ENCODE measurements at places on chromosomes 2 and 18.

DNA sequence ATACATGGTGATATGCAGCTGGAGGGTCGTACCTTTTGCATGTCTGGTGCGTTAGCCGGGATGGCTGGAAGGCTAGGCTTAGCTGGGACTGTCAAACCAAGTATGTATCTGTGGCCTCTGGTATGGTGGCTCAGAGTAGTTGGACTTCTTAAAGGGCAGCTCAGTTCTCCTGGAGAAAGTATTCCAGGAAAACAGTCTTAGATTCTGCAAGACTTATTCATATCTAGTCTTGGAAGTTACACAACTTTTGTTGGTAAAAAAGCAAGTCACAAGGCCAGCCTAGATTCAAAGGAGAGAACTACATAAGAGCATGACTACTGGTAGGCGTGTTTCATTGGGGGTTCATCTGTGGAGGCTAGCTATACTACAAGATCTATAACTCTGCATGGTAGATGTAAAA is 45.5 kb downstream of the EML4 start:
- no peak overlapping the region for H3K27ac ChIP-seq
- DNase-seq: no peak
- no peak overlapping the region for H3K4me3 ChIP-seq
- H3K36me3 ChIP-seq: no peaks in the 10 kb centered on the region

DNA sequence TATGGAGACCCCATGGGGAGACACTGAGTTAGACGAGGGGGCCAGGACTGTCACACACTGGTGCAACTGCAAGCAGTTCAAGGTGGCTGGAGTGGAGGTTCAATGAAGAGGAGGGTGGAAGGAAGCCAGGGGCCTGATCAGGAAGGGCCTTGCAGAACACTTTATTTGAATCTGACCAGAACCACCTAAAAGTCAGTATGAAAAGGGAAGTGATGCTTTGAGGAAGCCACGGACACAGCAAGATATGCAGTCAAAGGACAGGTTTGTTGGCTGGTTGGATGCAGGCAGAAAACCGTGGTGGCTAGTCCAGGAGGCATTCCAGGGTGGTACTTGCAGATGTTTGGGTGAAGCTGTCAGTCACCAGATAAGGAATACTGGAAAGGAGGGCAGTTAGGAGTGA is 3.5 kb upstream of the FAM124B start:
- H3K27ac ChIP-seq: no peak overlapping the region
- H3K36me3 ChIP-seq: no peaks in the 10 kb centered on the region

- H3K36me3 ChIP-seq: no peaks in the 10 kb centered on the region
- no peak for DNase-seq
- H3K27ac ChIP-seq: no peak overlapping the region
- H3K4me1 ChIP-seq: no peaks in the 10 kb centered on the region
These were observed 229.5 kb upstream of the COPS8 start for GRCh38 chr2:236855866-236856847.

DNA sequence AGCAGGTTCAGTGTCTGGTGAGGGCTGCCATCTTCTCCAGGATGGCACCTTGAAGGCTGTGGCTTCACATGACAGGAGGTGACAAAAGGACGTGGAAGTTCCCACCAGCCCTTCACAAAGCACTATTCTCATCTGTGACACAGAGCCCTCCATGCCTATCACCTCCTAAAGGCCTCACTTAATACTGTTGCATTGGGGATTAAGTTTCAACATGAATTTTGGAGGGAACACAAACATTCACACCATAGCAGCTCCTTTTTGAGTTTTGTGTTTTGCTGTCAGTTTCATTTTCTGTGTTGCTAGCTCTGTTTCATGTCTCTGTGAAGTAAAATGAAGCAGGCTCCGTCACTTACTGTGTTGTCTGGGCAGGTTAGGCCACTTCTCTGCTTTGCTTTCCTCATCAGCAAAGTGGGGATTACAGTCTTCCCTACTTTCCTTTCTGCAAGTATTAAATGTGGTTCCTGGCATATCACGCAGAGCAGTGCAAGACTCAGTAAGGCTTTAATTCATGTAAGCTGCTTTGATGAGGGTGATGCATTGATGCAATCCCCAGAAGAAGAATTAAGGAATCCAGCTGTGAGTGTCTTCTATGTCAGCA is 31.6 kb downstream of the LIMS1 start:
- no peaks in the 10 kb centered on the region for H3K36me3 ChIP-seq
- no peak for DNase-seq
- H3K27me3 ChIP-seq: no peaks in the 10 kb centered on the region

- DNase-seq: no peak
- no peaks in the 10 kb centered on the region for H3K4me1 ChIP-seq
- no peak overlapping the region for H3K27ac ChIP-seq
These were observed 460.6 kb upstream of the DSEL start for GRCh38 chr18:67977067-67977616.

DNA sequence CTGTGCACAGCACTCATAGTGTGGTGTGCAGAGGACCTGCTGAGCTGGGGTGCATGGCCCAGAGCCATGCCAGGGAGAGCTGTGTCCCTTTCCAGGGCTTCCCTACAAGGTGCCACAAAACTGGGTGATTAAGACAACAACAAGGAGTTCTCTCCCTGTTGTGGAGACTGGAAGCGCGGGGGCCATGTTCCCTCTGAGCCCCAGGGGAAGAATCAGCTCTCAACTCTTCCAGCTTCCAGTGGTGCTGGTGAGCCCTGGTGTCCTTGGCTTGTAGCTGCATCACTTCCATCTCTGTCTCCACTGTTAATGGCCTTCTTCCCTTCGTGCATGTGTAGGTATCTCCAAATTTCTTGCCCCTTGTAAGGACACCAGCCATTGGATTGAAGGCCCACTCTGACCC is 73.3 kb downstream of the CABLES1 start:
- H3K4me3 ChIP-seq: no peak overlapping the region
- no peak overlapping the region for H3K27ac ChIP-seq

GRCh38 chr2:216202626-216203250 is 93.6 kb downstream of the XRCC5 start:
- H3K4me3 ChIP-seq: no peak overlapping the region
- H3K4me1 ChIP-seq: no peaks in the 10 kb centered on the region
- no peak for DNase-seq
- peaks cover 81% of the 10 kb centered on the region for H3K36me3 ChIP-seq
- H3K27ac ChIP-seq: no peak overlapping the region

DNA sequence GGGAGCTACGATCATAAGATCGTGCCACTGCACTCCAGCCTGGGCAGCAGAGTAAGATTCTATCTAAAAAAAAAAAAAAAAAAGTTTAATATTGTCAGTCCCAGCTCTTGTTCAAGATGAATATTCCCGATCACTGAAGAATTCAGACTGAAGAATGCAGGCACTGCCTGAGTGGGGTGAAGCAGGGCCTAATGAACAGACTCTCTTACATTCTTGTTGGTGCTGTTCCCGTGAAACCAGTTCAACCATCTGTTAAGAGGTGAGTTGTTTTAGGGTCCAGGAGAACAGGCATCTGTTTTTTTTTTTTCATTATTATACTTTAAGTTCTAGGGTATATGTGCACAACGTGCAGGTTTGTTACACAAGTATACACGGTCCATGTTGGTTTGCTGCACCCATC is 17.1 kb upstream of the CAB39 start:
- H3K4me1 ChIP-seq: no peaks in the 10 kb centered on the region
- H3K36me3 ChIP-seq: no peaks in the 10 kb centered on the region
- H3K4me3 ChIP-seq: no peak overlapping the region
- no peaks in the 10 kb centered on the region for H3K27me3 ChIP-seq
- H3K27ac ChIP-seq: no peak overlapping the region
- no peak for DNase-seq

DNA sequence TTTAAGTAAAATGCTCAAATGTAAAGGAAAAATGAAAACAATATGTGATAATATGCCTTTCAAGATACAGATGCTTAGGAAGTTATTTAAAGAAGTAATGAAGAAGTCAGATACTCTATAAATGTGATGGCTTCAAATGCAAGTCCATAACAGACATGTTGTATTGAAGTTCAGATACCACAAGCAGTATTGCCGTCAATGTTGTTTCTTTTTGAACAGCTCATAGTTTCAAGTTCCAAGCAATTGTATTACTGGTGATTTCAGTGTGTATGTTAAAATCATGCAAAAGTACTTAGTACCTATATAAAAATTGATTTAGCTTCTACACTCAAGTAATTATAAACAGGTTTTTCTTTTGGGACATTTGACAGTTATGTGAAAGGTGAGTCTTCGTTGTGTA is 24.9 kb downstream of the KCMF1 start:
- H3K27me3 ChIP-seq: no peaks in the 10 kb centered on the region
- H3K27ac ChIP-seq: no peak overlapping the region
- no peaks in the 10 kb centered on the region for H3K4me1 ChIP-seq
- no peaks in the 10 kb centered on the region for H3K36me3 ChIP-seq
- no peak for DNase-seq

DNA sequence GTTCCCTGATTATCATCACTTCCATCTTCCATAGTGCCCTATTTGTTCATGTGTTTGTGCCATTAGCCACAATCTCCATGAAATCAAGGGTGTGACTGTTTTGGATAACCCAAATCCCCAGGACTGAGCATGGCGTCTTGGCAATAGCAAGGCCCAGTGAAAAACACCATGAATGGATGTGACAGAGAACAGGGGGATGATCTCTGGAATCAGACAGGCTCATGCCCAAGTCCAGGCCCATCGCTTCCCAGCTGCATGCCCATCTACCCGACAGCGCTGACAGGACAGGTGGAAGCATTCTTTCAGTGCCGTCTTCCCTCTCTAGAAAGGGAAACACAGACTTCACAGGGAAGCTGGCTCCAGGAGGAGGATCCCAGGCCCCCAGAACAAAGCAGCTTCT is 50.0 kb downstream of the HDLBP start:
- peaks cover 81% of the 10 kb centered on the region for H3K36me3 ChIP-seq
- no peak overlapping the region for H3K4me3 ChIP-seq
- no peak for DNase-seq
- no peak overlapping the region for H3K27ac ChIP-seq
- no peaks in the 10 kb centered on the region for H3K27me3 ChIP-seq

GRCh38 chr2:226888378-226888965 is 52.6 kb downstream of the RHBDD1 start:
- no peaks in the 10 kb centered on the region for H3K36me3 ChIP-seq
- peaks cover 8% of the 10 kb centered on the region for H3K4me1 ChIP-seq
- H3K4me3 ChIP-seq: no peak overlapping the region
- no peak overlapping the region for H3K27ac ChIP-seq

DNA sequence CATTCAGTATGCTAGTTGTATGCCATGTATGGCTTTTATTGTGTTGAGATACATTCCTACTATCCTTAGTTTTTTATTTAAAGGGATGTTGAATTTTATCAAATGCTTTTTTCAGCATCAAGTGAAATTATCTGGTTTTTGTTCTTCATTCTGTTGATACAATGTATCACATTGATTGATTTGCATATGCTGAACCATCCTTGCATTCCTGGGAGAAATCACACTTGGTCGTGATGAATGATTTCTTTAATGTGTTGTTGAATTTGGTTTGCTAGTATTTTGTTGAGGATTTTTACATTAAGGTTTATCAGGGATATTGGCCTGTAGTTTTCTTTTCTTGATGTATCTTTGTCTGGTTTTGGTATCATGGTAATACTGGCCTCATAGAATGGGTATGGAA is 49.7 kb downstream of the CD28 start:
- H3K36me3 ChIP-seq: no peaks in the 10 kb centered on the region
- H3K4me3 ChIP-seq: no peak overlapping the region
- no peak for DNase-seq
- no peaks in the 10 kb centered on the region for H3K4me1 ChIP-seq
- H3K27me3 ChIP-seq: no peaks in the 10 kb centered on the region

DNA sequence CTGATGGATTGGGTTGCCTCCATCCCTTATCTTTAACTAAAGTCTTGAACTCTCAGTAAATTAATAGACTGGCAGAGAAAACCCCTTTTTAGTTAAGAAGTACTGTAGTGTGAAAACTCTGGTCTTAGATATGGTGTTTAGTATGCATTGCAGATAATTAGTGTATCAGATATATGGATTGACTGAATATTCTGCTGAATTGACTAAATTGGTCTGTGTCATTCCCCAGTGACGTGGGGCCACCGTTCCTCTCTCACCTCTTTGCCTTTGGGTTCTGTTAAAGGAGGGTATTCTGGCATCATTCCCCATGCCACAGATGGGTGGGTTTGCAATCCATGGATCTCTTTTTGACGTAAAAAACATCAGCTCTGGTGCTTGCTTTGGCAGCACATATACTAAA is 67.1 kb upstream of the XPO1 start:
- H3K27ac ChIP-seq: no peak overlapping the region
- no peak for DNase-seq
- no peaks in the 10 kb centered on the region for H3K4me1 ChIP-seq
- H3K27me3 ChIP-seq: no peaks in the 10 kb centered on the region
- no peaks in the 10 kb centered on the region for H3K36me3 ChIP-seq

- DNase-seq: no peak
- H3K27me3 ChIP-seq: no peaks in the 10 kb centered on the region
- H3K4me3 ChIP-seq: no peak overlapping the region
- no peak overlapping the region for H3K27ac ChIP-seq
- no peaks in the 10 kb centered on the region for H3K36me3 ChIP-seq
These were observed 38.8 kb downstream of the CD226 start for GRCh38 chr18:69908838-69909237.

- H3K27me3 ChIP-seq: no peaks in the 10 kb centered on the region
- H3K4me1 ChIP-seq: no peaks in the 10 kb centered on the region
- DNase-seq: no peak
- no peaks in the 10 kb centered on the region for H3K36me3 ChIP-seq
- H3K4me3 ChIP-seq: no peak overlapping the region
- H3K27ac ChIP-seq: no peak overlapping the region
These were observed 11.5 kb downstream of the ATF2 start for GRCh38 chr2:175156534-175156933.

GRCh38 chr18:26840965-26841364 is 24.5 kb downstream of the AQP4 start:
- no peak overlapping the region for H3K4me3 ChIP-seq
- no peaks in the 10 kb centered on the region for H3K4me1 ChIP-seq
- no peaks in the 10 kb centered on the region for H3K27me3 ChIP-seq
- H3K27ac ChIP-seq: no peak overlapping the region

DNA sequence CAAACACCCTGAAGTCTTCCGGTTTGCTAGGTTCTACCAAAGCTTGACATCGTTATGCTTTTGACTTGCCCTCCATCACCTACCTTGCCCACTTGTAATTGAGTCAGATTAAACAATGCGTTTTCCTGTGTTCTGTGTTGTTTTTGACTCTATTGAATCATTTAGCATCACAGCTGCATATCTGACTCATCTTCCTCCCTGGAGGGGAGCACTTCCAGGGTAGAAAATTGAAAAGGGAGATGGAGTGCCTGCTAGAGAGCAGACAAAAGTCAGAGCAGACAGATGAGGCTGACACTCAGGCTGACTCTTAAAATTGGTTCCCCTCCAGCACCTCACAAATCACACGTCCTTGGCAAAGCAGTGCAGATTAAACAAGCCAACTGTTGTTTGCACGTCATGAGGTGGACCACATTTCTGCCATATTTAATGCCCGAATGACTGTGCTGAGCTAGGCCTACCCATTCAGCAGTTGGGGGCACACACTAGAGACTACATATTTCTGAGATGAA is 2.2 kb downstream of the MPP4 start:
- H3K27me3 ChIP-seq: no peaks in the 10 kb centered on the region
- no peak overlapping the region for H3K4me3 ChIP-seq
- DNase-seq: no peak
- no peaks in the 10 kb centered on the region for H3K36me3 ChIP-seq
